ENCODE measurements at places on chromosomes 16 and 17.

DNA sequence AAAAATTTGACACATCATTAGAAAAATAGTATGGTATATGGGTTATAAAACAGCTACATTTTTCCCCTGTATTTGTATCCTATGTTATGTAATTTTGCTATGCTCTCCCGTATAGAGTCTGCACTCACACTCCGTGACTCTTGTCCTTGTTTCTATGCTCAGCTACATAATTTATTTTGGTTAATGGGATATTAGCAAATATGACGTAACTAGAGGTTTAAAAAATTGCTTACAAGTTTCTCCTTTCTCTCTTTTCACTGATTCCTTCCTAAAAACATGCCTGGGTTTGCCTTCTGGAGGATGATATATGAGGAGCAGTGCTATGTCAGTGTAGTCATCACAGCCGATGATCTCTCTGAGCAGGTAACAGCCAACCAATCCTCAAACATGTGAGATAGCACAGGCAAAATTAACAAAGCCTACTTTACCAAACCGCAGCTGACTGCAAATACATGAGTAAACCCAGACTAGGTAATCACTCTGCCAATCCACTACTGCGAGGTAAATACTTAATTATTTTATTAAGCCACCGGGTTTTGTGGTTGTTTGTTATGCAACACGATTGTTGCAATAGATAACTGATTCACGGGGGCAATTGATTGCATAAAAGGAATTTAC, 126.9 kb downstream of the KIF2B start:
- DNase-seq, result no peak

DNA sequence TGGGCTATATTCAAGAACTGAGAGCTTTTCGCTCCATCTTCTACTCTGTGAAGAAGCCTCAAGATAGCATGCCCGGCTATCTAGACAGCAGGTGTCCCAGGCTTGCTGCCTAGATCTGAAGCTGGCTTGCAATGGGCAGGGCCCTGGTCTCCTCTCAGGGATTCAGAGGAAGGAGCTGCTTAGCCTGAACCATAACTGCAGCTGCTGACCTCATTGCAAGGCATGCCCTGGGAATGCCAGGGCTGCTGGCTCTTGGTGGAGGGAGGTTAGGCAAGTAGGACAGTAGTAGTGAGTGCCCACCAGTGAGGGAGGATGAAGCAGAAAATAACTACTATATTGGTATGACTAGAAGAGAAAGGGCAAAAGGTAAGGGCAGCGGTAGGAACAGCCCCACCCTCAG, 21.3 kb upstream of the SLC35B1 start:
- DNase-seq, result no peak

GRCh38 chr16:77276661-77277060, 77.5 kb downstream of the SYCE1L start:
- no peak for DNase-seq

DNA sequence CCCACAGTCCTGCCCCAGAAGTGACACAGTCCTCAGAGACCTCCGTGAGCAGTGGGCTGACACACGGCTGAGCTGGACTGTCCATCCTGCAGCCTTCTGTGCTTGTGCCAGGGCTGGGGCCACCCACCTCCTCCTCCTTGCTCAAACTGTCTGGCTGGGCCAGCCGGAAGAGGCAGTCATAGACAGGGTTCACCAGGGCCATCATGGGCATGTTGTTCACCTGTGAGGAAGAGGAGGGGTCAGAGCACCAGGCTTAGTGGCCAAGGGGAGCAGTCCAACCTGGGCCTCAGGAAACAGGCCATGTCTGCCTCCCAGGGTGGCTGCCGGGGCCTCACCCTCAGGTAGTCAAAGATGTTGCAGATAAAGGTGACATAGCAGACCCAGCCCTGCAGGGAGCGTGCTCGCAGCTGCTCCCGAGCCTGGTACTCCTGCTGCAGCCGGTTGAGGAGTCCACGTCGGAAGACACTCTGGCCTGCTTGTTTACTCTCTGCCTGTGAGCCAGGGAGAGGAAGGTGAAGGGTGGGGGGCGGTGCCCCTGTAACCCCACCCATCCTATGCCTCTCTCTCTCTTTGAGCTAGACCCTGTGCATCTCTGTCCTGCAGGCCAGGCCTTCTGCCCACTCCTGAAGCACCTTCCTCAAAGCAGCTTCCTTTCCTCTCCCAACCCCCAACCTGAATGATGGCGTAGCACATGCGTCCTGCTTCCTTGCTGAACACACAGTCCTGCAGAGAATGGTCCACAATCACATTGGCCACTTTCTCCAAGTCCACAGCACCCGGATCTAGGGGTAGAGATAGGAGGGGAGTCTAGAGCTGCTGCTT, 3.4 kb downstream of the MIF4GD start:
- DNase-seq, result no peak

DNA sequence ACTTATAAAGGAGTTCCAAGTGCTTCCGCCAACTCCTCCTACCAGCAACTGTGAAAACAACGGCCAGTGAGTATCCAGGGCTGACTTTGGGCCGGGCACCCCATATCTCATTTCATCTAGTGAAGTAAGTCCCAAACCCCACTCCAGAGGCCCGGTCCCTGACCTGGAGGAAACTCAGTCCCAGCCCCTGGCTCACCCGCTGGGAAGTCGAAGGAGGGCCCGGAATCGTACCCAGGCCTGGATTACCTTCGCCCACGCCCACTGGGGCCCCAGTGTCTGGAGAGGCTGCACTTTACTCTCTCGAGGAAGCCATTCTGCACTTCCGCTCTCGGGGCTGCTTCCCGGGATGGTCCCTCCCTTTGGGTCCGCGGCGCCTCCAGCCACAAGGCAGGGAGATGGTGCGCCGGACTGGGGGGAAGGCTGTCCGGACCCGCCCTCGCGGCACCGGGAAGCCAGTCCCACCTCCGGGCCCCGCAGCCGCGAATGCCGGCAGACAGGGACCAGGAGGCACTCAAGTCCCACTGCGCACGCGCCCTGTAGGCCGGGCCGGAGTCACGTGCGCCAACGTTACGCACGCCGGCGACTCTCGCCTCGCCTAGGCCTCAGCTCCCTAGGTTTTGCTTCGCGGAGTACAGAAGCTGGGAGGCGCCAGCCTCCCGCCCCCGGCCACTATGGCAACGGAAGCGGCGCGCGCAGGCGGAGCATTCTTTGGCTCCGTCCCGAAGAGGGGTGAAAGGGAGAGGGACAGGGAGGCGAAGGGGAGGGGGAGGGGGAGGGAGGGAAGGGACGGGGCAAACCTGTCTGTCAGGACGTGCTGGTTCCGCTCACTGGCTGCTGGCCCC, at the start of gene CMTR2:
TSS of gene CMTR2 (minus strand) at position 513 of the 842 bp plus-strand sequence. CDS start 3,482 bp downstream, outside the sequence.
- peak; percentile 90 for DNase-seq

DNA sequence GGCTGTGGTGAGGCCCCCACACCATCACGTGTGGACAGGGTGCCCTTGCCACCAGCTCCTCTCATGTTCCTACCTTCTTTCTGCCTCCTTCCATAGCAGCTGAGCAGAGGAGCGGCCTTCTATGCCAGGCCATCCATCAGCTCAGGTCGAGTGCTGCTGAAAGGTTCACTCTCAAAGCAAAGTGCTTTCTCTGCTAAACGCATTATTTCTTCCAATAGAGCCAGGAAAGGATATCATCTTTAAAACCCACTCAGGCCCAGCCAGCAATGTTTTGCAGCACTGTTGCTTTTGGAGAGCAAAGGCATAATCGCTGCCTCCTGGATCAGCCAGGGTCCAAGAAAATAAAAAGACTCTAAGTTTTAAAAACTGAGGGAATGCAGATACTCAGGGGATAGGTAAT, 54.9 kb upstream of the GPRC5B start:
- no peak for DNase-seq

- no peak for DNase-seq
Observed at GRCh38 chr16:2981177-2981898, 1.1 kb upstream of the PKMYT1 start.

- no peak for DNase-seq
Observed at GRCh38 chr16:85749771-85750145, 1.1 kb downstream of the C16orf74 start.

DNA sequence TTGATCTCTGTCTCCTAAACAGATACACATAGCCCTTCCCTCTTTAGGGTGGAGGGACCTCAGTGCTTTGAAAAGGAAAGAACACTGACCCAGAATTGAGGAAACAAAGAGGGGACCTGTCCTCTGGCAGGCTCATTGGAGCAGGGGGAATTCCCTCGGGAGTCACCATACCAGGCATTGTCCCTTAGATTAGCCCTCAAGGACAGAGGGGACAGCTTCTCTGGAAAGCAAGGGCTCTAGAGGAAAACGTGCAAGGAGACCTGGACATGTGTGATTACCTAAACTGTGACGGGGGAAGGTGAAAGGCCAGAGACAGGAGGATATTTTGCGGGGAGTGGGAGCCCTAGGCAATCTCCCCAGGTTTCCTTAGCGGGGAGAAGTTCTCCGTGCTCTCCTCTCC, 7.6 kb upstream of the FZD2 start:
- DNase-seq, result no peak

- DNase-seq, result no peak
Observed at GRCh38 chr17:28078341-28079229, 36.1 kb downstream of the NLK start.

- no peak for DNase-seq
Observed at GRCh38 chr17:80577876-80578570, 33.4 kb downstream of the RPTOR start.

DNA sequence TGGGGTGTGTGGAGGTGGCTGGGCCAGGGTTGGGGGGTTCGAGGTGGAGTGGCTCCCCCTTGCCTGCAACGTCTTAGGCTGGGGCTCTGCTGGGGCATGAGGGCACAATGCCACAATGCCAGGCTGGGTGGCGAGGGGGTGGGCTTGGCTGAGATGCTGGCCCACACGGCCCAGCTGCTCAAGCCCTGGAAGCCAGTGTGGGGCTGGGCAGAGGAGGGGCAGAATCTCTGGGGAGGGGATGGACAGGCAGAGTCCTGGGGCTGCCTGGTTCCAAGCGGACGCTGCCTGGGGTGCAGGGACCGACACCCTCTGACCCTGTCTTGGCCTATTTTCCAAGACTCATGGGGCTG, 37.5 kb upstream of the SSTR5 start:
- DNase-seq, result no peak

GRCh38 chr17:58823051-58823525, 67.4 kb downstream of the PPM1E start:
- no peak for DNase-seq

GRCh38 chr17:18958611-18959010, 6.6 kb downstream of the SLC5A10 start:
- no peak for DNase-seq

GRCh38 chr17:63538693-63539595, 11.3 kb upstream of the DCAF7 start:
- no peak for DNase-seq

GRCh38 chr16:28604186-28604565, 5.7 kb downstream of the SULT1A1 start:
- DNase-seq, result no peak

GRCh38 chr16:68737046-68737729, at the start of gene CDH1:
TSS of gene CDH1 (plus strand) at chr16:68737292. CDS start at chr16:68737416, 124 bp downstream.
- peak; percentile 28 for DNase-seq

- DNase-seq, result no peak
Observed at GRCh38 chr16:3215601-3216262, 19.2 kb downstream of the ZNF200 start.

DNA sequence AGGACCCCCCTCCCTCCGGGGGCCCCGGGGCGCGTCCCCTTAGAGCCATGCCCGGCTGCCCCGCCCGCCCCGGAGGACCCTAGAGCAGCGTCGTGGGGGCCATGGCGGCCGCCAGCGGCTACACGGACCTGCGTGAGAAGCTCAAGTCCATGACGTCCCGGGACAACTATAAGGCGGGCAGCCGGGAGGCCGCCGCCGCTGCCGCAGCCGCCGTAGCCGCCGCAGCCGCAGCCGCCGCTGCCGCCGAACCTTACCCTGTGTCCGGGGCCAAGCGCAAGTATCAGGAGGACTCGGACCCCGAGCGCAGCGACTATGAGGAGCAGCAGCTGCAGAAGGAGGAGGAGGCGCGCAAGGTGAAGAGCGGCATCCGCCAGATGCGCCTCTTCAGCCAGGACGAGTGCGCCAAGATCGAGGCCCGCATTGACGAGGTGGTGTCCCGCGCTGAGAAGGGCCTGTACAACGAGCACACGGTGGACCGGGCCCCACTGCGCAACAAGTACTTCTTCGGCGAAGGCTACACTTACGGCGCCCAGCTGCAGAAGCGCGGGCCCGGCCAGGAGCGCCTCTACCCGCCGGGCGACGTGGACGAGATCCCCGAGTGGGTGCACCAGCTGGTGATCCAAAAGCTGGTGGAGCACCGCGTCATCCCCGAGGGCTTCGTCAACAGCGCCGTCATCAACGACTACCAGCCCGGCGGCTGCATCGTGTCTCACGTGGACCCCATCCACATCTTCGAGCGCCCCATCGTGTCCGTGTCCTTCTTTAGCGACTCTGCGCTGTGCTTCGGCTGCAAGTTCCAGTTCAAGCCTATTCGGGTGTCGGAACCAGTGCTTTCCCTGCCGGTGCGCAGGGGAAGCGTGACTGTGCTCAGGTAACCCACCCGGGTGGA, 759 bp downstream of the ALKBH5 start:
- peak; percentile 78 for DNase-seq

DNA sequence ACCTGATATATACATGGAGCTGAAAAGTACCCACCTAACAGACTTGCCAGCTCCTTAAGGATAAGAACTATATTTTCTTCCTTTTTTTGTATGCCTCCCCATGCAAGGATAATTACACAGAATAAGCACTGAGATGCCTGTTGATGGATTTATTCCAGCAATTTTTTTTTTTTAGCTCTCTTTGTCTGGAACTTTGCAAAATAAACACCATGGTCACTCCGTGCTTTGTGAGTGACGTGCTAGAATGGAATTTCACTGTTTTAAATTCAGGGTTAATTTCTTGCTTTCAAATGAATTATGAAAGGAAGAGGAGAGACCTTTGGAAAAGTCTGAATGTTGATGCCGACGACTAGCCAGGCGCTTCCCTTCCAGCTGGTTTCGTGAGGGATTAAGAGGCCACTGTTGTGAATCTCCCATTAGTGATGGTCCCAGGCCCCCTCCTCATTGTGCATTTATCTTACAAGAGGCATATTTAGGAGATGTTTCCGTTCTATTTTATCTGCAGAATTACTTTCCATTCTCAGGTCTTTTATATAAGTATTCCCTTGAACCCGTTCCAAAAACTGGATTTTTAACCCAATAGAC, 529.1 kb downstream of the WWOX start:
- DNase-seq, result no peak

DNA sequence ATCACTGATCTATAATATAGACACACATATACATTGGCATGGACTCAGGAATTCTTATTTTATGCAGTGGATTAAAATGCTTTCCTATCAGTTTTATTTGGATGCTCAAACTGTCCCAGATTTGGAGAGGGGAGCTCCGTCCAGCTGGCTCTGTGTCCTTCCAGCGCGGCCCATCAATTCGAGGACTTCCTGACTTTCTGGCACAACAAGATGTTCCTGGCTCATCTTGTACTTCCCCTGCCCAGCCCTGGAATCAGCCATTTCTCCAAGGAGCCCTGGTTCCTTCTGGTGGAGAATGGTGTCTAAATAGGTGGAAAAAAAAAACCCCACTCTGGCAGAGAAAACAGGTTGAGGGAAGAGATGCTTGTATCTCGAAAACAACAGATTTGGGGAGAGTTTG, 94.5 kb downstream of the CRISPLD2 start:
- DNase-seq, result no peak

DNA sequence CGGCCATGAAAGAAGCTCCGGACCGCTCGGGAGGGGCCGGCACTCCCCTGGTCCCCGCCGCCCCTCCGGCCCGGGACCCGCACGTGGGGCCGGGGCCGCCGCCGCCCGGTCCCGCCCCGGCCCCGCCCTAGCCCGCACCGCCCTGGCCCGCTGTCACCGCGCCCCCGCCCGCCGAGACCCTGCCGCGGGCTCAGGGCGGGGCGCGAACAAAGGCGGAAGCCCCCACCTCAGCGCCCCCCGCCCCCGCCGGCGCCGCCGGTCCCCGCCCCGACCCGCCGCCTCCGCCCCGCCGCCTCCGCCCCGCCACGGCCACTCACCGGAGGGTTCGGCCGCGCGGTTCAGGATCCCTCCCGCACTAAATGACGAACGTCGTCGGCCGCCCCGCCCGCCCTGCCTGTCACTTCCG, at the start of gene ARHGDIA:
TSS of gene ARHGDIA (minus strand) at position 357 of the 406 bp plus-strand sequence. CDS start 1,407 bp downstream, outside the sequence.
- no peak for DNase-seq

All from CD4-positive, alpha-beta T cell treated with Interleukin-10 for 1 hour (primary cell).